ENCODE measurements at places on chromosomes 1 and 21. TPM values are rescaled to one million over a fixed set of nuclear protein-coding genes. Genes with fewer than 3 reads are reported as not detected.

Gene TTC22
- not detected for polyA plus RNA-seq

Gene BPNT1
- 62.5 TPM for polyA plus RNA-seq

Gene CLCA4
- not detected for polyA plus RNA-seq

Gene GPR61
- polyA plus RNA-seq: not detected

Gene HES3
- polyA plus RNA-seq: not detected

Gene RGS13
- not detected for polyA plus RNA-seq

Gene LYST
- polyA plus RNA-seq: 3.9 TPM

Gene IL6R
- 1.4 TPM for polyA plus RNA-seq

Gene CRP
- not detected for polyA plus RNA-seq

Gene OR2T29
- polyA plus RNA-seq: not detected

Gene RIPPLY3
- polyA plus RNA-seq: 0.03 TPM

Gene OR2L5
- polyA plus RNA-seq: not detected

Gene LCE2B
- not detected for polyA plus RNA-seq

Gene AQP10
- 0.02 TPM for polyA plus RNA-seq

Measured in SK-N-SH (cell line).